ENCODE measurements at places on chromosomes 6 and 20. TPM values are rescaled to one million over a fixed set of nuclear protein-coding genes. Genes with fewer than 3 reads are reported as not detected.

GRCh38 chr6:7087491-7087979, 20.2 kb upstream of the RREB1 start:
- no peaks in the 10 kb centered on the region for H3K4me1 ChIP-seq
- no peaks in the 10 kb centered on the region for H3K36me3 ChIP-seq
- no peaks in the 10 kb centered on the region for H3K27me3 ChIP-seq
- DNase-seq, result no peak
- no peak overlapping the region for H3K27ac ChIP-seq

Gene EFCAB8
- not detected for total RNA-seq

- H3K4me3 ChIP-seq, result no peak overlapping the region
- DNase-seq, result no peak
- H3K27ac ChIP-seq, result no peak overlapping the region
Observed at GRCh38 chr6:158461954-158462353, 97.9 kb upstream of the TMEM181 start.

Gene SLC52A3
- 4.1 TPM for total RNA-seq

Gene PARD6B
- total RNA-seq, result 1.4 TPM

GRCh38 chr6:85185977-85186376, 263.9 kb upstream of the NT5E start:
- no peaks in the 10 kb centered on the region for H3K27me3 ChIP-seq
- H3K4me1 ChIP-seq, result no peaks in the 10 kb centered on the region
- H3K27ac ChIP-seq, result peak overlapping the region; percentile 40
- H3K36me3 ChIP-seq, result no peaks in the 10 kb centered on the region

- DNase-seq, result no peak
- H3K4me3 ChIP-seq, result no peak overlapping the region
- peak overlapping the region; percentile 3 for H3K27ac ChIP-seq
- H3K36me3 ChIP-seq, result no peaks in the 10 kb centered on the region
Observed at GRCh38 chr6:422433-423054, 31.0 kb downstream of the IRF4 start.

DNA sequence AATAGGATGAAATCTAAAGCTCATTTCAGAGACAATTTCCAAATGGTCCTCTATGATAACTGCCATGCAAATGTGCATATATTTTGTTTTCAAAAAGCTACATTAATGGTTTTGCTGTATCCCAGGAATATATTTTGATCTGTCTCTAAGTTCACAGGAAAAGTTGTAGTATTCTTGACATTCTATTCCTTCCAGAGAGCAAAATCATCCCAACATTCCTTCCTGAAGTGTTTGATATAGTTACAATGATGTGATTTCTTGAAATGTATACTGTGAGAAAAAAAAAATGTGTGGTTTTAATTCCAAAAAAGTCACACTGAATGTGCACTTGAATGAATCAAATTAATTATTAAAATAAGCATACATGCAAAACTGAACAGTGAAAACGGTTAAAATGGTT, 996.0 kb upstream of the CITED2 start:
- H3K27me3 ChIP-seq, result no peaks in the 10 kb centered on the region
- no peaks in the 10 kb centered on the region for H3K4me1 ChIP-seq
- H3K36me3 ChIP-seq, result no peaks in the 10 kb centered on the region
- DNase-seq, result no peak

- H3K4me1 ChIP-seq, result peaks cover 3% of the 10 kb centered on the region
- no peaks in the 10 kb centered on the region for H3K27me3 ChIP-seq
- no peak overlapping the region for H3K27ac ChIP-seq
Observed at GRCh38 chr6:53939830-53940229, 145.0 kb downstream of the LRRC1 start.

DNA sequence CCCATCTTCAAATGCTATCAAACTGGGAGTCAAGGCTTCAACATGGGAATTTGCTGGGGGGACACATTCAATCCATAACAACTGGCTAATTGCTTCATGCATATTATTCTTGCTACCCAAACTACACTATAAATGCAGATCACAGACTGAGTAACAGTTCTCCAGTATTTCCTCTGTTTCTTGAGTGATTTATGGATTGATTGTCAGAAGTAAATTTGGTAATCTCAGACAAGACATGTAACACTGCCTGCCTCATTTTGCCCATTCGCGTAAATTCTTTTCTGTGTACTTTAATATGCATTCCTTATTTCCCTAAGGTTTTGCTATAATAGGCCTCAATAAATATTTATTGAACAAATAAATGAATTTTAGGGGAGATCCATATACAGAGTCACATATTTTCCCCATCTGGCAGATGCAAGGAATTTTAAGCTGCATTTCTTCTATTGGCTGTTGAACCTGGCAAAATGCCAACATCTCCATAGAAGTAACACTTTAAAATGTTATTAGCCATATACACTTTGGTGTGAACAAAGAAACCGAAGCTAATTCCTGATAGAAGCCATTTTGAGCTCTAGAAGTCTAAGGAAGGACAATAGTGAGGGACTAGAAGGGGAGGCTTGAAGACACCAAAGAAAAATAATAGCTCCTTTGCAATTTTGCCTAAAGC, 98.2 kb downstream of the QRSL1 start:
- no peak overlapping the region for H3K4me3 ChIP-seq
- no peak overlapping the region for H3K27ac ChIP-seq
- no peak for DNase-seq
- no peaks in the 10 kb centered on the region for H3K36me3 ChIP-seq
- H3K27me3 ChIP-seq, result no peaks in the 10 kb centered on the region
- H3K4me1 ChIP-seq, result no peaks in the 10 kb centered on the region

DNA sequence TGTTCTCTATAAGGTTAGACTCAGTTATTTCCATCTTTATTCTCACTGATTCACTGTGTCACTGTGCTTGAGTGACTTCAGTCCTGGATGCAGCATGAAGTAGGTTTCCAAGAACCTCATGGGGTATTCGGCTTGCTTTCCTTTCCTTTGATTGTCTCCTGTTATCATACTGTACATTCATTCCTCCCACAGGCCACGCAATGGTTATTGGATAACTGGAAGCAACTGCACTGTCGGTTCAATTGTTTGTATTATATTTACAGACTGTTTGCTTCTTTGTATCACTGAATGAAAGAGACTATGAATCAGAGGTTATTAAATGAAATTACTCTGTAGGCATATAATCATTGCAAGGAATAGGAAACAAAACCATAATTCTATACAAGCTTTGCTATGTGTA, 129.4 kb downstream of the MAP7 start:
- H3K36me3 ChIP-seq, result no peaks in the 10 kb centered on the region
- no peaks in the 10 kb centered on the region for H3K27me3 ChIP-seq
- H3K27ac ChIP-seq, result no peak overlapping the region
- no peak overlapping the region for H3K4me3 ChIP-seq
- DNase-seq, result no peak

DNA sequence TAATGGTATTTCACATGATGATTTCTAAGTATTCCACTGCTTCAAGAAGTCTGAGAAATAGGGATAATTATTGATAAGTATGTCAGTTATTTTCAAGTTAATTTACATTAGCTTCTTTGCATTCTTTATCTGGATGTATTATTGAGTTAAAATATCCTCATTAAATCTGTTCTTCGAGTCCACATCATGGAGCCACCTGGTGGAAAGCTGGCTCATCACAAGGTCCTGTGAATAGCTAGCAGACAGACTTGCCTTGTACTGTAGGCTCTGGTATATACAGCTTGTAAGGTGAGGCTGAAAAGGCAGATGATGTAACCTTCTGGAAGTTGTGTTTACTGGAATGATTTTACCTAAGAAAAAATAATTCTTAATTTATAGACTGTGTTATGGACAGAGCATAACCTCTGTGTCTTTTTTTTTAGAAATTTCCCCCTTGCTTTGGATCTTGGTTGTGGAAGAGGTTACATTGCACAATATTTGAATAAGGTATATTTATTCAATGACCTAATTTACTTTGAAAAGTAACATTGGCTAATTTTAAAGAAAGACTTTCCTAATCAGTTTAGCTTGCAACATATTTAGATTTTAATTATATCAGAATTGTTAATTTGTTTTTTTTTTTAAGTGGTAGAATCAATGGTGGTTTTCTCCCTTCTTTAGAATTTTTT, 3.5 kb downstream of the NDUFAF5 start:
- peaks cover 5% of the 10 kb centered on the region for H3K36me3 ChIP-seq
- no peak overlapping the region for H3K27ac ChIP-seq
- no peak overlapping the region for H3K4me3 ChIP-seq
- no peak for DNase-seq

DNA sequence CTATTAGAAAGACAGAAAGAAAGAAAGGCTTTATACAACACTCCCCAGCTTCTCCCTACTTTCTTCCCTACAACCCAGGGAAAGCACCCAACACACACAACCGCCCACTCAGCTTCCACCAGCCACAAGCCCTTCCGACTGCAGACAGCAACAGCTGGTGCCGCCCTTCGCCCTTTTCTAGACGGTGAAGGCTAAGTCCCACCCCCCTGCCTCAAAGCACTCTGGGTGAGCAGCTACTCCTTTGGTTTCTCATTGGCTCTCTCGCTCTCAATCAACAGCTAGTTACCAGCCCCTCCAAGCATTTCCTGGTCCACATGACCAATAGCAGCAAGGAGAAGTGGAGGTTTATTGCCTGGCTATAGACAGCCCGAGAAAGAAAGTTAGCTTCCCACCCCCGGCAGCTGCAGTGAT, 230.1 kb upstream of the MOCS1 start:
- H3K4me3 ChIP-seq, result no peak overlapping the region
- peak overlapping the region; percentile 52 for H3K27ac ChIP-seq
- no peaks in the 10 kb centered on the region for H3K27me3 ChIP-seq
- no peaks in the 10 kb centered on the region for H3K4me1 ChIP-seq
- H3K36me3 ChIP-seq, result no peaks in the 10 kb centered on the region
- DNase-seq, result no peak
